ENCODE measurements at places on chromosomes 12 and 14.

DNA sequence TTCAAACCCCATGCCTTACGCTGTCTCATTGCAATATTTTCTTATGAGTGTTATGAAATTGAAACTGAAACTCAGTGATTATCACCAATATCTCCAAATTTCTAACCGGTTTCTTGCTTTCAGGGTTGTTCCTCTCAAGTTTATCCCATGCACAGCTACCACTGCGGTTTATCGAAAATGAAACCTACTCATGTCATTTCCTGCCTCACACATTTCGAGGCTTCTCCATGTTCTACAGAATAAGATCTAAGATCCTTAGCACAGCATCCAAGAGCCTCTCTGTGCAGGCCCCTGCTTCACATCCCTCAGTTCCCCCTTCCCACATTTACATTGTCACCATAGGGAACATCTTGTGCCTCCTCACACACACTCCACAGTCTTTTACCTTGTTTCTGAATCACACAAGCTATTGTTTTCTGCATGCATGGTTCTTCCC, 45.5 kb upstream of the FAR2 start:
- DNase-seq, result peak; percentile 51

- no peak for DNase-seq
These were observed 151.9 kb downstream of the LRRK2 start for GRCh38 chr12:40376533-40377267.

GRCh38 chr12:27014859-27015729, 910 bp upstream of the TM7SF3 start:
- DNase-seq, result no peak

DNA sequence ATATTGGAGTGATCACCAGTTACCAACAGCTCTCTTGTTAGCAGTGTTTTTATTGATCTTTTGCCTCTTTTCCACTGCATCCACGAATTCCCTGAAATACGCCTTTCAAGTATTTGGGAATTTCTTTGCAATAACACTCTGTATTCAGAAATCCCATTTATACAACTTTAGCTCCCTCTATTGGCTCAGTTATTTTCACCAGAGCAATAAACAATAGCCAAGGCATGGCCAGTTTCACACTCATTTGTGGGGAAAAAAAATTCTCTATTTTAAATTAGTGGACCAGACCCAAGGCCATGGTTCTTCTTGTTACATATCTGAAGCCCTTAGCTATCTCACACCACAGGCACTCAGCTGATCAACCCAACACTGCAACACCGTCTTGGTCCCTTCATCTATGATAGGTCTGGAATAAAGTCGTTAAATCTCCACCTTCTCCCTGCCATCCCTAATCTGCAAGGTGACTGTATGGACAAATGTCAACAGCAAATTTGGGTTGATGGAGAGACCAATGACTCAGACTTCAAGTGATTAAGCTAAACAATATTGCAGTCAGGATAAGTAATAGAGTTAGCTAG, 92.4 kb upstream of the TMEM260 start:
- DNase-seq, result no peak

DNA sequence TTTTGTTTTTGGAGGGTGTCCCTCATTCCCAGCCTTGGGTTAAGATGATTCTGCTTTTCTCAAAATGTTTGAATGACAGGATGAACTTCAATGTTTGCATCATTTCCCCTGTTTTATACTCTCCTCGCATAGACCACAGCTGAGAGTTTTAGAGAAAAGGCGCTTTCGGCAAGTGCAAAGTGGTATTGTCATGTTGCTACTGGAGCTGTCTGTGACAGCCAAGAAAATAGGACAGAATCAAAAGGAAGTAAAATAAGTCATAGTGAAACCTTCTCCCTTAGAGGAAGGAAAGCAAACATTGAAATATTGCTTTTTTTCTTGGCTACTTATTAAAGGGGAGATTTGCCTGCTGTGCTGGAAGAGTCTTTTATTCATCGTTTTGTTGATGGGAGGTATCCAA, 33.5 kb upstream of the ARHGAP5 start:
- no peak for DNase-seq

- DNase-seq, result no peak
These were observed 344.0 kb downstream of the PDZRN4 start for GRCh38 chr12:41532072-41532471.

DNA sequence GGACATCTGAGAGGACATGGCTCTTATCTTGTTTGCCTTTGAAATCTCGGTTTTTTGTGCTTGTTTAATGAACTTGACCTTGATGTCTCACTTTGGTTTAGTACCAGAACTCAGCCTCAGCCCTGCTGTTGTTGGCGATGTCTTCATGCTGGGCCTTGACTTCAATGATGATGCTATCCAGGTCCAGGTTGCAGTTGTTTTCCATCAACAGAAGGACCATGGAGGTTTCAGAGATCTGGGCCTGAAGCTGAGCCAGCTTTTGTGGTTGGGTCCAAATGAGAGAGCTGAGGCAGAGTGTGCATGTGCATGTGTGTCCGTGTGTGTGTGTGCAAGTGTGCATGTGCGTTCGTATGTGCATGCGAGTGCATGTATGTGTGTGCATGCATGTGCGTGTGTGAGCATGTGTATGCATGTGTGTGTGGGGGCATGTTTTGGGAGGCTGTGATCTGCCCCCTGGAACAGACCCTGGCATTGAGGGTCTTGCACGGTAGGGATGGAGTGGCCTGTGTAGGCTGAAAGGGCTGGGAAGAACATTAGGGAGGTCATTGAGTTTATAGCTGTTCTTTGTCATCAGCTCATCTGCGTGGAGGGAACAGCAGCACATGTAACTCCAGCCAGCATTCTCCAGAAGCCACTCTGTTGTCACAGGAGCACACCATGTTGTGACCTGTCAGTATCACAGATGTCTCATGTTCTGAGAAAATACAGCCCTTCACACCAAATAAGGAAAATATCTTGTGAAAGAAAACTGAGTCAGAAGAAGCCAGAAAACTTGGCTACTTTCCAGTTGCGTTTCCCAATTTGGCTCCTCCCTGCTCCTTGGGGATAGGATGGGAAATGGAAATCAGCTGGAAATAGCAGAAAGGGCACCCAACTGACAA, 10.0 kb upstream of the KRT82 start:
- no peak for DNase-seq

- no peak for DNase-seq
These were observed 25.1 kb downstream of the PRKAB1 start for GRCh38 chr12:119692997-119693396.

DNA sequence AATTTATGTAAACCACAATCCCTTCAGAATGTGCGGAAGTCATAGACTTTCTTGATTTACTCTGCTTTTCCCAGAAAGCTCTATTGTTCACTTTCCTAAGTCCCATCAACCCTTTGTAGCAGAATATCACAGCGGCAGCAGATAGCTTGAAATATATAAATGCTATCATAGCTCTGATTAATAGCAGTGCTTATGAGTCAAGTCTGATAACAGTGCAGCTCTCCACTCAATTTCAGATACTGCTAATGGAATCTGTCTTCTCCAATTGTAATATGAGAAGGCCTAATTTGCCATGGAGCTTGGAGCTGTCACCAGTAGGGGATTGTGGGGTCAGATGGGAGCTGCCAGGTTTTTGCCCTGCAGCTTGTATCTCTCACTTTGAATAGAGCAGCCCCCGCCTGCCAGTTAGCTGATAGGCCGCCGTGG, 10.9 kb downstream of the TMEM260 start:
- no peak for DNase-seq

DNA sequence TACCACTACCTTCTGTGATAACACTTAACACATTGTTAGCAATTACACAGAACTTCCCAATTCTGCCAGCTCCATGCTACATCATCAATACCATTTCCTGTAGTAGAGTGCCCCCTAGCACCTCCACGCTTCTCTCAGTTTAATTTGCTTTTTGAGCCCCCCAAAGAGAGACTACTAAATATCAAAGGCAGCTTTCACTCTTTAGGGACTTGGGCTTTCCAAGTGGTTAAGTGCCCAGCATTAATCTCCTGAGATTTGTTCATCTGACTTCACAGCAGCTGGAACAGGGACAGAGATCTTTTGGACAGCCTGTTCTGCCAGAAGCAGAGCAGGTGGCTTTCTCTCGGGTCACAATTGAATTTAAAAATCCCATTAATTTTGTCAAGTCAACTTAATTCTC, 954.9 kb downstream of the DIO2 start:
- no peak for DNase-seq

DNA sequence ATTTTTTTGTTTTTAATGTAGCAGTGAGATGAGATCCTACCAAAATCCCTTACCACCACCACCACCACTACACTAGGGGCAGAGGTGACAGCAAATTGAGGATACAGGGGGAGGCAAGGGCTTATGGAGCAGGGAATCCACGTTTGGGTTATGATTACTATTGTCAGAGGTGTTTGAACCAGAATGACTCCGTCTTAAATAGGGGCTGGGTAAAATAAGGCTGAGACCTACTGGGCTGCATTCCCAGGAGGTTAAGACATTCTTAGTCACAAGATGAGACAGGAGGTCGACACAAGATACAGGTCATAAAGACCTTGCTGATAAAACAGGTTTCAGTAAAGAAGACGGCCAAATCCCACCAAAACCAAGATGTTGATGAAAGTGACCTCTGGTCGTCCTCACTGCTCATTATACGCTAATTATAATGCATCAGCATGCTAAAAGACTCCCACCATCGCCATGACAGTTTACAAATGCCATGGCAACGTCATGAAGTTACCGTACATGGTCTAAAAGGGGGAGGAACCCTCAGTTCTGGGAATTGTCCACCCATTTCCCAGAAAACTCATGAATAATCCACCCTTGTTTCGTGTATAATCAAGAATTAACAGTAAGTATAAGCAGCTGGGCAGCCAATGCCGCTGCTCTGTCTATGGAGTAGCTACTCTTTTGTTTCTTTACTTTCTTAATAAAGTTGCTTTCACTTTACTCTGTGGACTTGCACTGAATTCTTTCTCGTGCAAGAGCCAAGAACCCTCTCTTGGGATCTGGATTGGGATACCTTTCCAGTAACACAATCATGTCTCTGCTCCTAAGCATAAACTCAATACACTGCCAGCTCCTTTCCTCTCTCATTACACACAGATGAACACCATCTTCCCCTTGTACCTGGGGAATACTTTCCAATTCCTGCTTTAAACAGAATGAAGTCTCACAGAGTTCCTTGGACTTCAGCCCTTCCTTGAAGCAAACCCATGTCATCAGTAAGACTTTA, 16.7 kb upstream of the CRY1 start:
- DNase-seq, result no peak

DNA sequence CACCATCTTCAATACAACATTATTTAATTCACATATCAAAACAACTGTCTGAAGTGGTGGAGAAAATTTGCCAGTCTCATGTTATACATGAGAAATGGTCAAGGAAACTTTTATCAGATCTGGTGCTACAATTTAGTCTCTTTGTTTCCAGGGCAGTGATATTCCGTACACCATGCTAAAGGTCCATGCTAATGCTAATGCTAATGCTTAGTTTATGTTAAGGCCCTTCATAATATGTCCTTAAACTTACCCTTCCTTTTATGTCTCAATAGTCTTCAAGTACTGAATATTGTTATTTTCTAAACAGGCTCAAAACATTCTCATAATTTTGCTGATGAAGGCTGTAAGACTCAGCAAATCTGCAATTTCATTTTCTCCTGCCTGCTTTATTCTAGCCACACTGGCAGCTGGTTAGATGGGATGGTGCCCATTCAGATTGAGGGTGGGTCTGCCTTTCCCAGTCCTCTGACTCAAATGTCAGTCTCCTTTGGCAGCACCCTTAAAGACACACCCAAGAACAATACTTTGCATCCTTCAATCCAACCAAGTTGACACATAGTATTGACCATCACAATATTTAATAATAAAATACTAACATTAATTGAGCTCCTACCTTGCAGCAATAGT, 59.8 kb downstream of the TMEM117 start:
- no peak for DNase-seq

- DNase-seq, result no peak
These were observed 23.3 kb upstream of the SLC15A5 start for GRCh38 chr12:16300736-16301135.

GRCh38 chr14:98028162-98028561, 1231.0 kb downstream of the VRK1 start:
- no peak for DNase-seq

DNA sequence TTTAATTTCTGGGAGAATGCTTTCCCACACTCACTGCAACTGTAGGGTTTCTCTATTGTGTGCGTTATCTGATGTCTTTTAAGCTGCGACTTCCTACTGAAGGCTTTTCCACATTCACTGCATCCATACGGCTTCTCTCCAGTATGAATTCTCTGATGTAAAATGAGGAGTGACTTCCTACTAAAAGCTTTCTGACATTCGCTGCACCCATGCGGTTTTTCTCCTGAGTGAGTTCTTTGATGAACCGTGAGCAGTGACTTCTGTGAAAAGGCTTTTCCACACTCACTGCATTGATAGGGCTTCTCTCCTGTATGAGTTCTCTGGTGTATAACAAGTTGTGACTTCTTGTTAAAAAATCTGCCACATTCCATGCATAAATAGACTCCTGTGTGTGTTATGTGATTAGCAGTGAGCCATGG, 29.7 kb downstream of the ZNF605 start:
- DNase-seq, result no peak

DNA sequence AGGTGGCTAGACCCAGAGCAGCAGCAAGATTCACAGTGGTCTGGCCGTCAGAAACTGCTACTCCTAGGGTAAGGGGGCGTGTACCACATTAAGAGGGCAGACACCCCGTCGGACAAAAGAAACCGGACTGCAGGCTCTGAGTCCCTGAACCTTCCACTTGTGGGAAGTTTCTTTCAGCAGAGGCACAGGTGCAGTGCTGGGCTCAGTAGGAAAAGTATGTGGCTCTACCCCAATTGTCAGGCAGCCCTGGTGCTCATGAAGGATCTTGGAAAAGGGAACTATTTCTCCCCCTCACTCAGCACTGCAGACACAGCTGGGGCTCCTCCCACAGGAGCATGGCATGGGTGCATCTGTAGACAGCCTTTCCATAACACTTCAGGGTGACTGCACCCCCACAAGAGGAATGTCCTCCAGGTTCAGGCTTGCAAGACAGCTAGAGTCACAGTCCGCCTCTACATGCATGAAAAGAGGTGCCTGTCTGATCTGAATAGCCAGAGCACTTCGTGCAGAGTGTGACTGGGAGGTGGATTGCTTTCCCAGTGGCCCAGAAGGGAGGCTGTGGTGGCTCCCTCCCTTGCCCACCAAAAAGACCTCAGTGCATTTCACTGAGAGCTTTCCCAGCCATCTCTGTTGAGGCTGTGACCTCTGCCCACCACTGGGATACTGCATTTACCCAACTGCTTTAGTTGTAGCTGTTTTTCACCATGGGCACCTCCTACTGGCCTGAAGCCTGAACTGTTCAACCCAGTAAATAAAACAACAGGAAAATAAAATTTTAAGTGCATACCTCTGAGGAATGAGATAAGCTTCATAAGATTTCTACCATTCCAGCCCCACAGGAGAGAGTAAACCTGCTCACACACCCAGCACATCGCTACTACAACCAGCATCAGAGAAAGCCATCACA, 14.2 kb downstream of the CEP128 start:
- no peak for DNase-seq

DNA sequence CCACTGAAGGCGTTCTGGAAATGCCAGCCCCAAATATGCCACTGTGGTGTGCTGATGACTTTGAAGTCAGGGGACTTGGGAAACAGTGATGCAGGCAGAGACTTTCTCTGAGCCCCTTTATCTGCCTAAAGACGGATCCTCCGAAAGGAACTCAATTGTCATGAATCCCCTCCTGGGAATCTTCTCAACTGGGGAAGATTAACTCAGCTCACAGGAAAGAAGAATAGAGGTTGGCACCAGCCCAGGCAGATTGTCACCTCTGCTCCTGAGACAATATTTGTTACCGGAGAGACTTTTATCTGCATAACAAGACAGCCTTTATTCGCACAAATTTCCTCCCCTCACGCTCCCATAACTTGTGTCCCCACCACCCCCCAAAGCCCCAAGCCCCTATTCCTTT, 414.4 kb downstream of the FUT8 start:
- no peak for DNase-seq
